ENCODE measurements at places on chromosomes 1 and 21. TPM values are rescaled to one million over a fixed set of nuclear protein-coding genes. Genes with fewer than 3 reads are reported as not detected.
A peak's percentile ranks its signal among the peaks of the same experiment; 100 is the strongest.

Gene CHIA
- not detected for total RNA-seq

- no peak for DNase-seq
Measured at GRCh38 chr1:43814401-43814800, 107.1 kb downstream of the ST3GAL3 start.

Gene EFNA3
- 1.3 TPM for total RNA-seq

DNA sequence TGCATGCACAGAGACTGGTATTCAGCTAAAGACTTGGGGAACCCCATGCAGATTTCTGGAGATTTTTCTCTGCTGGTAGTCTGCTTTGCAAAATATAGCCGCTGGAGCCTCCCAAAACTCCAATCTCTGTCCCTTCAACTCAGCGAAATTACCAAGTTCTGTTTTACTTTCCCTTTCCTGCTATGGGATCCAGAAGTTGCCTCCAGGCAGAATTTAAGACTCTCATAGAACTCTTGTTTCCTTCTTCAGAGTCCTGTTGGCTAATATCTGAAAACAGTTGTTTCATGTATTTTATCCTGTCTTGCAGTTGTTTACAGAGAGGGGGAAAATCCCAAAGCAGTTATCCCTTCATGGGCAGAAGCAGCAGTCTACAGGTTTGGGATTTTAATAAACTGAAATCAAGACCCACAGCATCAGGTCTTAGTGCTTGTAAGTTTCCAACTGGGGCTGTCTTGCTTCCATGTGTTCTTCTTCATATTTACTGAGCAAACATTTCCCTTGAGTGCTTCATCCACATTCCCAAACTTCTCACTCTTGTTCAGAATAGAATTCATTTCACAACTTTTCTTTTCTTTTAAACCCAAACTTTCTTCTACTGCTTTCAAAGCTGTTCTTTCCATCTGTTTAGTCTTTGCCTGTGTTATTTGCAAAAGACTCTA lies 221.3 kb upstream of the DMRTA2 start:
- no peak for DNase-seq

GRCh38 chr21:38388647-38389353 lies 109.5 kb downstream of the ERG start:
- peak; percentile 97 for DNase-seq

DNA sequence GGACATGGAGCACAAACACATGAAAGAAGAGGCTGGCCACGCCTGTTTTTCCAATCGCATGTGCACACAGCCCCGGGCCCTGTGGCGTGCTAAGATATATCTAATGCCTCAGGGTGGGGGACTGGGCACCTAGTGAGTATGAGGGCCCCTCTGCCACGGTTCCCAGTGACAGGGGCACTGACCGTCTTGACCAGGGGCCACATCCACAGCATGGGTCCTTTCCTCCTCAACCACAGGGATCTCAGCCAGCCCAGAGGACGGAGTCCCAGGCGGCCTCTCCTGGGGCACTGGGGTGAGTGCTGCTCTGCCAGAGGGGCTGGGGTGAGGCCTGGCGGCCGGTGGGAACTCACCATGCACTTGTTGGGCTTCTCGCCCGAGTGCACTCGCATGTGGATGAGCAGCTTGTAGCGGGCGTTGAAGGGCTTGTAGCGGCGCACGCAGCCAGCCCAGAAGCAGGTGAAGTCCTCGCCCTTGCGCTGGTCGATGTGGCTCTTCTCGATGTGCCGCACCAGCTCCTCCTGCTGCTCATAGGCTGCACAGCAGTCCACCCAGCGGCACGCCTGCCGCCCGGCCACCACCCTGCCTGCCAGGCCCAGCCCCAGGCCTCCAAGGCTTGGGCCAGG lies 134.7 kb downstream of the DMRTB1 start:
- DNase-seq = peak; percentile 21

DNA sequence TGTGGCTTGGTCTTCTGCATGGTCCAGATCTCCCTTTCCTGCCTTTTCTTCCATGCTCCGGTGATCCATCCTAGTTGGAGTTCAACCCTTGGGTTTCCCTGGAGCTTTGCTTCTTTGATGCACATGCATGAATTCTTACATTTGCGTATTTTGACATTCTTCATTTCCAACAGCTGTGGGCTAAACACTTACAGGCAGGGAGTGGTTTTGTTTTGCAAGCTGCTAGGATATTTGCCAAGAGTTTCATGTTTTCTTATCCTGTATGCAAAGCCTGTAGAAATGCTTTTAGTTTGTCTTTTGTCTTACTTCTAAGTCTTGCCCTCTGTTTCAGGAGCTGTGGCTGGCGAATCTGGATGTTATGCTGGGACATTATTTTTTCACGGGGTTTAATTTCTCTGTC lies 90.3 kb upstream of the PAXBP1 start:
- DNase-seq = no peak
